Stimulated activated CD4-positive, alpha-beta T cell treated with anti-CD3 and anti-CD28 coated beads, Interleukin-4, amount 100 ng/mL, for 24 hours (primary cell): ENCODE measurements at places on chromosomes 16 and 17.

- peak; percentile 86 for DNase-seq
Observed at GRCh38 chr17:42116705-42117396, 4.3 kb downstream of the KAT2A start.

DNA sequence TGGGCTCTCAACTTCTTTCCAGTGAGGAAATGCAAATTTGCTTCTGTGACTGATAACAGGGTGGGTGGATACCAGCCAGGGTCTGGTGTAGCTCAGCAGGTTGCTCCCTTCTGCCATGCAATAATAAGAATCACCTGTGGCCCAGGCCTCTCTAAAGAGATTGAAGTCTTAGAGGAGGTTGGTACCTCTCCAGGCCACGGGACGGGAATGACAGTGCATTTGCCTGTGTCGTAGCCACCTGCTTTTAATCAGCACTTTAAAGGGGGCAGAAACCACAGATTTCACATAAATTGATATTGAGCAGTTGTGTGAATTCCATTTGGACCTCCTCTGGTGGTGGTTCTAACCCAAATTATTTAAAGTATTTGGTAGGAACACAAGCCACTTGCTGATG lies 246.9 kb downstream of the PRKCA start:
- DNase-seq: no peak

DNA sequence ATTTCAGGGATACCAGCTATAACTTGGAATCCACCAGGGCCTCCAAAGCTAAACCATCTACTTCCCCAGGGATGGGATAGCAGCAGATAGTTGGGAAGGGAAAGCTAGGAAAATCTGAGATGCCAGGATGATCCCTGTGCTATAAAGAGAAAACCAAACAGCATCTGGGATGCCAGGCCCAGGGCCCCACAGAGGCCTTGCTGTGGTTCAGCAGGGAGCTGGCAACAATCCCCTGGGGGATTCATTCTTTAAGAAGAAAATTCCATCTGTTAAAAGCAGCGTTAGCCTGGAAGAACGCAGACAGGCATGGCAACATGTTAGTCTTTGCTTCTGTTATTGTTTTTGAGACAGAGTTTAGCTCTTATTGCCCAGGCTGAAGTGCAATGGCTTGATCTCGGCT lies 16.6 kb downstream of the MYO18A start:
- no peak for DNase-seq

DNA sequence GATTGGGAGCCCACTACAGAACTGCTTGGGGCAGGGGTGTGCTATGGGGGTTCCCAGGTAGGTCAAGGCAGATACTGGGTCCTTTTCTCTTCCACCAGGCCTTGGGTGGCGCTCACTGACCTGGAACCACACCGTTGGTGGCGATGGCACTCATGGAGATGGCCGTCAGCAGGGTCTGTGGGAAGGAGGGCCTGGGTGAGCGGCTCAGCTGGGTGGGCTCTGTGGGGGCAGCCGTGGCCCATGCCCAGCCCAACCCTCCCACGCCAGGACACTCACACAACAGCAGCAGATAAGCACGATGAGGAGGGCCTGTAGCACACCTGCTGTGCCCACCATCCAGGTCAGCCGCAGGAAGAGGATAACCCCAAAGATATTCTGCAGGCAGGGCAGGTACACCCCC lies 10.8 kb downstream of the SLC12A4 start:
- DNase-seq: no peak

DNA sequence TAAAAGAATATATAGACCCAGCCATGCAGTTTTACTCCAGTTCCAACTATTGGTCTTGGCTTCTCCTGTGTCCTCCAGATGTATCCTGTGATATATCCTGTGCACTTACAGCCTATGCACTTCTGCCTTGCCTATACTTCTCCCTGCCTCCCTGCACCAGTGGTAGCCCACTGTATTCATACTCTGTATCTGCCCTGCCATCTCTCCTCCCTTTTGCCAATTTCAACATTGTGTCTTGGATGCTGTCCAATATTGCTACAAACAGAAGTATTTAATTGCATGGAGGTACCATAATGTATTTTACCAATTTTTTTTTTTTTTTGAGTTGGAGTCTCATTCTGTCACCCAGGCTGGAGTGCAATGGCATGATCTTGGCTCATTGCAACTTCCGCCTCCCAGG lies 242.7 kb downstream of the HAPSTR1 start:
- DNase-seq: no peak

- DNase-seq: no peak
Observed at GRCh38 chr17:80220736-80221215, 549 bp downstream of the SLC26A11 start.
